ENCODE measurements at places on chromosomes 11 and 22.
A peak's percentile ranks its signal among the peaks of the same experiment; 100 is the strongest.

DNA sequence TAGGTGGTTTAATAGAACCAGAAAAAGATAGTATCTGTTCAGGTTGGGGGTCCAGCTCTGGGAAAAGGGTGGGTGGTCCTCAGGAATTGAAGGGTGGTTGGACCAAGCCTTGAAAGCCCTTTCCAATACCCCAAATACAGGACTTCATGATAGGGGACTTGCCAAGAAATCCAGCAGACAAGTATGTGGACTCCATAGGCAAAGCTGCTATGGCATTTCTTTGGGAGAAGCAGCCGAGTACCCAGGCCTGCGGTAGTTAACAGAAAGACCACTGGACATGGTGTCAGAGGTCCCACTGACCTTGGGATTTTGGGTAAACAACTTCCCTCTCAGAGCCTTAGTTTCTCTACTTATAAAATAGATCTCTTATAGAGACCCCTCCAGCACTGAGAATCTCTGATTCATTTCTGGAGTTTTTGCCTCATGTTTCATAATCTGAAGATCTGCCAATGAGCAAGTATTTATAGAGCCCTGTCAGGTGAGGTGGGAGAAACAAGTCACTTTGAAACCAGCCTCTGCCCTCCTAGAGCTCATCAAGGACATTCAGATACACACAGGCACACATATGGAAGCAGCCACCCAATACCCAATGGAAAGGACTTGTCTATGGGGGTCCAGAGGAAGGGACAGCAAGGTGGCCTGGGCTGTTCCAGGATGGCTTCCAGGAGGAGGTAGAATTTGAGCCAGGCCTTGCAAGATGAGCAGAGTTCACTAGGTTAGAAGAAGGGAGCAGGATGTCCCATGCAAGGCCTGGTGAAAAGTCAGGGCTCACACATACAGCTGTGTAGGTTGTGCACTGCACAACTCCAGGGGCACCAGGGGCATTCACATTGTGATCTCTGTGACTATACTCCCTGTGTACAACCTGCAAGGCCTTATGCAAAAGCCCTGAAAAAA lies 31.0 kb upstream of the ACCSL start:
- DNase-seq: no peak

DNA sequence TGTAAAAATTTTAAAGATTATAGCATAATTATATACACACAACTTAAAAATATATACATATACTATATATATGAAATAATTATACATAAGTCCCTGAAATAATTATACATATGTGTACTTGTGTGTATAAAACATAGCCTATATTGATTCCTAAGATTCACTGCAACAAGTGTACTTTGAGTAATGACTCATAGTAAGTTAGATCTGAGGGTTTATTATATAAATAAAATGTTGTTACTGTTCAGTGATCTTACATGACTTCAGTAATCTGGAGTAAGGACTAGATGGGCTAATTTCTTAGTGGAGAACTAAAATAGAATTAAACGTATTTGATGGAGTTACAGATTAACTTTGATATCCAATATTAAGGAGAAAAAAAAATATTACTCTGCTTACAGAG lies 350.5 kb downstream of the CNTN5 start:
- DNase-seq: no peak

- no peak for DNase-seq
Observed at GRCh38 chr22:38567531-38568285, 2.3 kb downstream of the DMC1 start.

DNA sequence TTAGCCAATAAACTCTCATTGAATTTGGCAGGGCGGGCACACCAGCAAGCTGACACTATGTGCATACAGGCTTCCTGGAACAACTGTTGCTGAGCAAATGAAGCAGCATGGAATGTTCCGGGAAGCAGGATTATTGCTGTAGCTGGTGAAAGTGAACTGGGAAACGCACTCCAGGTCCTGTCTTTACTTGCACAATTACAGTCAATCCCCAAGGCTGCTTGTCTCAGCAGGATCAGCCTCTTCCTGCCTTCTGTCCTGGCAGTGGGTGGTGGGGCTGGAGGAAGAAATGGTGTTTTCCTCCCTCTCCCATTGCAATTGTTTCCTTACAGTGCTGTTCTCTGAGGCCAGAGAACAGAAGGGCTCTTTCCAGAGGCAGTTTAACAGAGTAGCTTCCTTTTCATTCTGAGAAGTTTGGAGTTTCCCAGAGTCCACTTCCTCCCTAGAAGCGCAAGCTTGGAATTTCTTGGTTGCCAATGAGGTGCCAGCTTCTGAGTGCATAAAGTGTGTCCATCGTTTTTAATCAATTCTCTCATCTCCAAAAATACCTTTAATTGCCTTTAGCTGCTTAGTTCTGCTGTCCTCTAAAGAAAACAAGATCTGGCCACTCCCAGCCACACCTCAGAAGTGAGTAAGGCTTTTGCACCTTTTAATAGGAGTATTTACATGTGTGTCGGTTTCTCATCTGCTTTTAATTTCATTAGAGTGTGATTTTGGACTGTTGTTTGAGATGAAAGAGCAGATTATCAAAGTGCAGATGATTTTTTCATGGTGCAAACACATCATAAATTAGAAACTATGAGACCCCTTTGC lies 19.9 kb downstream of the CD44 start:
- no peak for DNase-seq

DNA sequence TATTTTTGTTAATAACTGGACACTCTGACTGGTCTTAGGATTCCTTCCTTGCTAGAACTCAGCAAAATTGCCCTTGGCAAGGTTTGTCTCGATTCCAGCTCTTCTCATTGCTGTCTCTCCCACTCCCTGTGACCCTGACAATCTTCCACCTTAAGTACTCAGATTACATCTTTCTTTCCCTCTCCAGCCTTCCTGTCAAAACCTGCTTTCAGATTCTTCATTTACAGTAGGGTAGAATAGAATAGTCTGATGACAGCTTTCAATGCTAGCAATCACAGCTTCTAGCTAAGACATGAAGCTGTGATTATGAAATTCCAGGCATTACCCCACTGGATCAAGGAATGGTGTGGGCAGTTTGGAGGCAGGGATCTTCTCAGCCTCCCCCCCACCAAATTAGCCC lies 39.2 kb upstream of the LMO2 start:
- DNase-seq: no peak

DNA sequence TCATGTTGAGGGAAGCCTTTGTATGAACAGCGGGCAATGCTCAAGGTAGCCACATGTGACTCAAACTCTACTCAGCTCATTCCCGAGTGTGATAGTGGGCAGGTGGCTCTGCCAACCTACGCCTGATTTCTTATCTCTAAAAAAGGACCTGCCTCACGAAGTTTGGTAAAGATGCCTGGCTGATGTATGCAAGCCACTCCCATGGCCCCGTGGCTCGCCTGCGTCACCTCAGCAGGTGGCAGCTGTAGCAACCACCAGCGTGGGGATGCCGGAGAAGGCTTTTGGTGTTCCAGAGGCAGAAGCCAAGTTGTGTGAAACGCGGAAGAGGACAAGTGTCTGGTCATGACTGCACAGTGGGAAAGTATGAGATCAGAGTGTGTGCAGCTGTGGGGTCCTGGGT lies 5.4 kb downstream of the FADS2 start:
- DNase-seq: no peak

DNA sequence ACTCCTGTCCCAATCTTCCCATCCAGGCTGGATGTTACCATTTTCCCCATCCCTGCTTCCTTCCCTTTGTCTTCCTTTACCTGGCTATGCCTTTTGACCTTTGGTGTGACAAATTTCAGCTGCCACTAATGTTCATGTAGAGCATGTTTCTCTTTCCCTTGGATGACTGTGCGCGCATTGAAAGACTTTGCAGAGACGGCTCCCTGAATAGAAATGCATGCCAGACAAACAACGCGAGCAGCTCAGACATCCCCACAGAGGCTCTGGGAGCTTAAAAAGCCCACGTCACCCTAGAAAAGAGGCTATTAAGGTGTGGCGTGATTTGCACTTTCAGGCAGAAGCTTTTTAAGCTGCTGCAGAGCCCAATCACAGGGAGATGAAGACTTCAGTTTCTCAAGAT lies 202.0 kb downstream of the NTM start:
- DNase-seq: no peak

DNA sequence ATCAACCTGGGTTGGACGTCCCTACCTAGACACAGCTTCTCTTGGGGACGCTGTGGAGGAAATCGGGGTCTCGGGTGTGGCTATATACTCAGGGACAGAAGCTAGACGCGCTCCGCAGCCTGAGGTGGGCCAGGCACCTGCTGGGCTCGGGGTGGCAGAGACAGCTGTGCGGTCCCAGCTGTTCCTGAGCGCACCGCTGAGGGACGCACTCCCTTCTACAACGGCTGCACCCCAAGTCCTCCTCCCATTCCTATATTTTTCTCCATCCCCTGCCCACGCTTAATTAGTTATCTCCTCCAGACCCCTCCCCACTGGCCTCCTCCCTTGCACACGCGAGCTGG lies 188 bp upstream of the MTNR1B start:
- DNase-seq: no peak

GRCh38 chr11:87224486-87224885 lies 186.8 kb downstream of the TMEM135 start:
- no peak for DNase-seq

GRCh38 chr11:99135508-99135907 lies 114.8 kb downstream of the CNTN5 start:
- DNase-seq: no peak

GRCh38 chr22:28958611-28959010 lies 75.2 kb downstream of the ZNRF3 start:
- DNase-seq: no peak

DNA sequence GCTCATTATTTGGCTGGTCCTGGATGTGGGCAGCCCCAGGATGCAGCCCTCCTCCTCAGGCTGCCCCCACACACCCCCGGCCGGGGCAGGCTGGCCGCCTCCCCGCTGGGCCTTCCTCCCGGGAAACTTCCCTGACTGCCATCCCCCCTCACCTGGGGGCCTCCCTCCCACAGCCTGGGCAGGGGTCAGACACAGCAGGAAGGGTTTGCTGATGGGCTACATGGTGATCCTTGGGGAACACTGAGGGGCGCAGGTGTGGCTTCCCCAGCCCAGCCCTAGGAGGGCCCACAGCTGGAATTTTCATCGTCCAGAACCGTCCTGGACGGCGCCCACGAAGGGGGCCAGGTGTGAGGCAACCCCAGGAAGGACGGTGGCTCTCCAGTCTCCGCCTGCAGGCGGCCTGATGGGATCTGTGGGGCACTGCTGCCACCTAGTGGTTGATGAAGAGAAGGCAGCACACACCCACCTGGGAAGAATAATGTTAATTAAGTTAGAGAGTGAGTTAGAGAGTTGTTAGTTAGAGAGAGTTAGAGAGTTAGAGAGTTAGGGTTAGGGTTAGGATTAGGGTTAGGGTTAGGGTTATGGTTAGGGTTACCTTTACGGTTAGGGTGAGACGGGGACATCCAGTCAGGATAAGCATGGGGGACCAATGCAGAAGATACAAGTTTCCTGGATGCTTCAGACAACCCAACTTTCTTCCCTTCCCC lies 75.9 kb upstream of the PRR5 start:
- DNase-seq: peak; percentile 57

DNA sequence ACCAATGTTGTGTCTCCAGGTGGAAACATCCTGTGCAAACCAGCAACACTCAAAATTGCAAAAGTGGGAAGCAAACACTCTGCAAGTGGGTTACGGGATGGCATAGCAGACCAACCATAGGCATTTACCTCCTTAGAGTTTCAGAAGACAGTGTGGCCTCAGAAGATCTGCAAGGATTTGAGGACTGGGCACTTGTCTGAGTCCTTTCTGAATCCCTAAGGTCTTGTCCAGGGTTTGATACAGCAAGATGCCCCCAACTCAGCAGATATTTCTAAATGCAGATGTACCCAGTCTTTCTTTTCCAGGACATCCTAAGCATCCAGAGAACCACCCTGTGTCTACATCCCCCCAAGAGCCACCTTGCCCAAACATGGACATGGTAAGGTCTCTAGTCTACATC lies 51.7 kb upstream of the SHANK2 start:
- DNase-seq: no peak
